ENCODE measurements at places on chromosomes 5 and 9.

DNA sequence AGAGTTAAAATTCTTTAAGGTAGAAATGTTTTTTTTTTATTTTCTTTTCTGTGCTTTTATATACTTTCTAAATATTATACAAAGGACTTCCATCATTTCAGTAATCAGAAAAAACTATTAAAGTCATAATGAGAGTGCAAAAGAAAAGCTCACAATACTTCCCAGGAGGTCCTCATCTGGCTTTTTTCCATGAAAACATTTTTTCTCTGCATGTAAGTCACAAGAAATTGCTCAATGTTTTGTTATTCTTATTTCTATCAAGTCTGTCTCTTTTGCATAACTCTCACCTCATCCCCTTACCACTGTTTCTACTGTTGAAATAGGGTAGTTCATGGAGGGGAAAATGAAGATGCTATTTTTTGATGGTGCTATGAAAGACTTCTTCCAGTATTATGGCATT lies 375.0 kb downstream of the TMEM232 start:
- no peak for DNase-seq

GRCh38 chr9:91659529-91660495 lies 236.2 kb upstream of the NFIL3 start:
- no peak for DNase-seq

DNA sequence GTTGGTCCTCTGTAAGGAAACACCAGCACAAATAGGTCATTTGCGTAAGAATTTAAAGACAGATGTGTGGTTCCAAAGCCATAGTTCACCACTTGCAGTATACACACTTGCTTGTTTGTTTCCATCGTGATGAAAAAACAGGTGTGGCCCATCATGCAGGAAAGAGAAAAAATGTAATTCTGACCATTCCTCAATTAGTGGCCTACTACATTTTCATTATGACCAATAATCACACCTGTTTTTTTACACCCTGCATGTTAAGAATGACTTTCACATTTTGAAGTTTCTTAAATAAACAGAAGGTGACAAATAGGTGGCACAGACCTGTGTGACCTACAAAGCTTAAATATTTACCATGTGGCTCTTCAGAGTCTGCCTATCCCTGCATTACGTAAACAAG lies 2.2 kb upstream of the ICE1 start:
- no peak for DNase-seq

DNA sequence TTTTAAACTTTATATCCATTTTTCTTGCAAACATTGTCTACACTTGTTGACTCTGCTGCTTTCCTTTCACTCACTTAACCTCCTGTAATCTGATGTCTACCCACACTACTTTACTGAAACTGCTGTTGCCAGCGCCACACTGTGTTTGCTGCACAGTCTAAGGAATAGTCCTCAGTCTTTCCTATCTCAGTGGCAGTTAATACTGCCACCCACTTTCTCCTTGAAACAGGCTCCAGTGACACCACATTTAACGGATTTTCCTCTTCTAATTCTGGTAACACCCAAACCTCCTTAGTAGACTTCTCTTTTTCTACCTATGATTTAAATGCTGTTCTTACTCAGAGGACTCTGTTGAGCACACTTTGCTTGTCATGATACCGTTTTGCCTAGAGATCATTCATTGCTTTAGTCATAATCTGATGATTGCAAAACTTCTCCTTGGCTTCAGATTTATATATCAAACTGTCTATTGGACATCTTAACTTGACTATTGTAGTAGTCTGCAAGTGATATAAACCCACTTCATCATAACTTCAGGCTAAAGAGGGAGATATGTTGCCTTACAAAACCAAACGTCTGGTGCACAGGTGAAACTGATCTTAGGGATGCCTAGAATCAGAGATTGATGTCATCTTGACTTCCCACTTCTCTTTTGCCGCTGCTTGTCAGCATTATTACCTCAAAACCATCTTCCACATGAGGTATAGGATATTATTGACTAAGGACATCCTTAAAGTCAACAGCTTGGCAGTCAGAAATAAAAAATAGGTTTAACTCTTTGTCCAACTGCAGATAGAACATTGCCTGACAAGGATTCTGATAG lies 94.1 kb downstream of the CDC42SE2 start:
- DNase-seq: no peak

- DNase-seq: no peak
Measured at GRCh38 chr9:137088121-137088520, 1.3 kb downstream of the MAN1B1 start.

DNA sequence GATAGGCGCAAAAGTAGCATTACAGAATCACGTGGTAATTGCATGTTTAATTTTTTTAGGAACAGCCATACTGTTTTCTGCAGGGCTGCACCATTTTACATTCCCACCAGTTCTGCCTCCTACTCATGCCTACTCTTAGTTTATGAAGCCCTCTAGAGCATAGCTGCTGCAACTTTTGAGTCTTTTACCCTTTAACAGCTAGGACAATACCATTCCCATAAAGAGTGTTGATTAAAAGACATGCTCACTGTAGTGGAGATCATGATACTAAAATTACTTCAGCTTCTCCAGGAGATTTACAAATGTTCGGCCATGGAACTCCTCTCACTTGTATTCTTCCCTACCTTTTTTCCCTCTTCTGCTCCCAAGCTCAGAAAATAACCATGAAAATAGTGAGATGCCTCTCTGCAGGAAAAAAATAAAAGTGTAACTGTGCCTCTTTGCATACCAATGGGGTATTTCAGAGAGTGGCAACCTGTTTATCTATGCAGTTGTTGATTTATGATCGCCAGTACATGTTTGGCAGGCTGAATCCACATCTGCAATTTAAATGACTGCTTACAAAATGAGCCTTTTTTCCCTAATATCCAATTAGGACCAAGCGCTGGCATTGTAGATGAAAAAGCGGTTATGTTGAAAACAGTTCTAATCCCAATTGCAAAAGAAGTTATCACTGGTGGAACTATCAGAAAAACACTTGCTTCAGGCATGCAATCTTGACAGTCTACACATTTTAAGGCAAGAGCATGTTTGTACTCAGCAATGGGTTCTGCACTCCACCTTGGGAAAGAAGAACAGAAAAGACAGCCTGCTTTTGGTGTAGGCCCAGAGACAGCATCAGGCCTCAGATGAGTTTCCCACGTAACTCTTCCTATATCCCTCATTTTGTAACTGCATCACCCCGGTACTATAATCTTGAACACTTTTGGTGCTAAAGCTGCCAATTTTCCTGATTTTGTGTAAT lies 131.1 kb downstream of the ADAMTSL1 start:
- DNase-seq: no peak

- no peak for DNase-seq
Measured at GRCh38 chr5:56325039-56325438, 91.9 kb upstream of the ANKRD55 start.

DNA sequence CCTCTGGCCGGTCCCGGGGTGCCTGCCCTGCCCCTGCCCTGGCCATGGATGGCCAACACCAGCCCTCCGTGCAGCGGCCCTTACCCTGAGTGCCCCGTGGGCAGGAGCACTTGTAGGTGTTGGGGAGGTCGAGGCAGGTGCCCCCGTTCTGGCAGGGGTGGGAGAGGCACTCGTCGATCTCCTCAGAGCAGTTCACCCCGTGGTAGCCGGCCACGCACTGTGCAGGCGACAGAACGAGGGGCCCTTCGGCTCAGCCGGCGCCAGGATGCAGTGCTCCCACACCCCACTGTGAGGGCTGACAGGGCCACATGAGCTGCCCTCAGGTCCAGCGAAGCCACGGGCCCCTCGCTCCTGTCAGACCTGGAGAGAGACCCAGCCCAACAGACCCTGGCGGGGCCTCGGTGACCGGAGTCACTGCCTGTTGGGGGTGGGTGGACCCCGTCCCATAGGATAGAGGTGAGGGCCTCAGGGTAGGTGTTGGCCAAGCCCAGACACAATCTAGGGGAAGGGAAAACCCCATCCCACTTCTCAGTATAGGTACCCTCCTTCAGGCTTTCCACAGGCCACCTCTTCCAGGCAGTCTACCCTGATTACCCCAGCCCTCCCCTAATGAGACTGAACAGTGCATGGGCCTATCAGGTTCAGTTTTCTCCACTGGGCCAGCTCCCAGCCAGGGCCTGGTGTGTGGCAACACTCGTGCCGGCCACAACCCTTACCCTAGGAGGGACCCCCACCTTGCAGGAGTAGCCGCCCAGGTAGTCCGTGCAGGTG lies 24.6 kb upstream of the SEC16A start:
- DNase-seq: no peak

GRCh38 chr5:74100268-74100665 lies 474.3 kb downstream of the ARHGEF28 start:
- no peak for DNase-seq

DNA sequence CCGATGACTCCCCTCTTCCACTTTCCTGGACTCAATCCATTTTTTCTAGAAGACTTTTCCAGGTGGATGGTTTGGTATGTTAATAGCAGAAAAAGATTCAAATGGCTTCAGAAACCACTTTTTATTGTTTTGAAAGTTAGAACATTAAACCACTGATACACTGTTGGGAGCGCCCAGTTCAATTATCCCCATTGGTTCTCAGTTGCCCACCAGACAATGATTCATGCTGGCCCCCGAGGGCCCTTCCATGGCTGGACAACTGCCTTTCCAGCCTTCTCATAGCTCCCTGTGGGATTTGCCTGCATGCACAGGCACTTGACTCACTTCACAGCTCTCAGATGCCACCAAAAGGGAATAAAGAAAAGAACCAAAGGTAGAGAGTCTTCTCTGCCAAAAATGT lies 21.3 kb upstream of the ANKRD34B start:
- no peak for DNase-seq

DNA sequence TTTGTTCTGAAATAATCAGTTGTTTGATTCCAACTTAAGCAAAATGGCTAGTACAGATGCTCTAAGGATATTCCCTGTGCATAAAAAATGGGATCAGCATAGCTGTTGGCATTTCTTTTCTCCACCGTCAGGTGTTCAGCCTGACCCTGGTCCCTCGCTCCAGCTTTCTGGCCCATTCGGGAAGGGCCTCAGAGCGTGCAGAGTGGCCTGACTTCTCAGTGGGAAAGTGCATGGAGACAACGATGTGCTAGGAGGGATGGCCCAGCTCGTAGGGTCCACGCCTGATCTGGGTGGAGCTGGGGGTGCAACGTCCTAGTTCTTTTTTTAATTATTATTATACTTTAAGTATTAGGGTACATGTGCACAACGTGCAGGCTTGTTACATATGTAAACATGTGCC lies 319.1 kb upstream of the IRX4 start:
- DNase-seq: no peak

DNA sequence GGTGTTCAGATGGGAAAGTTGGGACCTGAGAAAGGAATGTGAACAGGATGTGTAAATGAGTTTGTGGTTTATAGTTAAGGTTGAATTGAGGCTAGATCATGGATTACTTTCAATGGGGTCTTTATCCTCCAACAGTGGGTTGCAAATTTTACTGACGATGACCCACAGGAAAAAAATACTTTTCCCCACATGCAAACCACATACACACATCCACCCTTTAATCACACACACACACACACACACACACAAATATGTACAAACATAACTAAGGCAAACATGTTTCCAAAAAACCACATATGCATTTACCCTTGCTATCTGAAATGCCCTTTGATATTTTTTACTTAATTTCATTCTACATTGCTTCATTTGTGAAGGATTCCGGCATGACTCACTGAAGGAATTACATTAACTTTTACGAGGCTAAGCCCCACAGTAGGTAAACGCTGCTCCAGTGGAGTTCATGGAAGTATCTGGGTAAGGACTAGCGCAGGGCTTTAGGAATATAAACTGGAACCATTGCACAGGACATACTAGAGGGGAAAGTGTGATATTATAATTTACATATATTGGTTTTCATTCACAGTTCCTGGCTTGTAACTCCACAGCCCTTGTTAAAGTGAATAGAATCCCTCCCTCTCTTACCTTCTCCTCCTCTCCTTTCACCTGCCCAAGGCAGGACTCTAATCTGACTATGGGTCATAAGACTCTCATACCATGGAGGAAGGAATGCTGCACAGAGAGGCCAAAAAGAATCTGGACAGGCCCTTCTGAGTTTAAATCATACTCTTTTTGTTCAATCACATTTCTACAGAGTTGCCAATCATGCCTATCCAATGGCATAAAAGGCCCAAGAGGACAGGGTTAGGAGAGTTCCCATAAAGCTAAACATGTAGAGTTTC lies 8.5 kb upstream of the SPEF2 start:
- no peak for DNase-seq

GRCh38 chr5:3325201-3325971 lies 270.2 kb upstream of the IRX1 start:
- DNase-seq: no peak

- DNase-seq: no peak
Measured at GRCh38 chr9:97382099-97382718, 29.7 kb upstream of the TDRD7 start.

- DNase-seq: no peak
Measured at GRCh38 chr5:78975035-78975434, 10.1 kb downstream of the ARSB start.

DNA sequence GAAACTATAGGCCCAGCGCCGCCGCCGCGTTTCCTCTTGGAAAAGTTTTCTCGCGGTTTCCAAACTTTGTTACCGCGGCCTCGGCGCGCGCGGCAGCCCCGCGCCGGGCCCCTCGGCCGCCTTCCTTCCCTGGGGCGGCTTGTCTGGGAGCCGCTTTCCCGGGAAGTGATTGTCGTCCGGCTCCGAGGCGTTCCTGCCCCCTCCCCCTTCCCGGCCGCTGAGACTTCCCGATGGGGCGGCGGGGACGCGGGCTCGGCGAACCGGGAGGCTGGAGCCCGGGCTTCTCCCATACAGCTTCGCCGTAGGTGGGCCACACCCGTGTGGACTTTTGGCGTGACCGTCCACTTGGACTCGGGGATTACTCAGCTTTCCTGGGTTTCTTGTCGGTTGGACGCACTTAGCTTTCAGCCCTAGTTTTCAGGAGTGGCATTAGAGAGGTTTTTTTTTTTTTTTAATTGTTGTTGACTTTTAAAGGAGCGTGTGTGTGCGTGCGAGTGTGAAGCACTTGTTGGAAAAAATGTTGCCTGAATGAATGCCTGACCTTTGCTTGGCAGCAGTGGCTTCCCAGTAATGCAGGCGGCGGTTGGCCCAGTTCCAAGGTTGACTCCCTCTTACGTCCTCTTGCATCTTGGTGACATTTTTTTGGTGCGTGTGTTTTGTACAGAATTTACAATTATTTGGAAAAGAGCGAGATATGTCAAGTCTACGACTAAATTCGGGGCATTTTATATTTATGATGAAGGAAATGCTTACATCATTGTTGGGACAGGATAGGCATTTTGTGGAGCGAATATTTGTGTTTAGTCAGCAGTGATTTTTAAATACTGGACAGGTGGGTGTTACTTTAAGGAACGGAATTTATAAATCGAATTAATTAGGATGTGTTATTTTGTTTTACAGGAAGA lies 821 bp downstream of the CTNNA1 start:
- peak; percentile 22 for DNase-seq

GRCh38 chr5:1998716-1999317 lies 116.1 kb upstream of the IRX4 start:
- no peak for DNase-seq

DNA sequence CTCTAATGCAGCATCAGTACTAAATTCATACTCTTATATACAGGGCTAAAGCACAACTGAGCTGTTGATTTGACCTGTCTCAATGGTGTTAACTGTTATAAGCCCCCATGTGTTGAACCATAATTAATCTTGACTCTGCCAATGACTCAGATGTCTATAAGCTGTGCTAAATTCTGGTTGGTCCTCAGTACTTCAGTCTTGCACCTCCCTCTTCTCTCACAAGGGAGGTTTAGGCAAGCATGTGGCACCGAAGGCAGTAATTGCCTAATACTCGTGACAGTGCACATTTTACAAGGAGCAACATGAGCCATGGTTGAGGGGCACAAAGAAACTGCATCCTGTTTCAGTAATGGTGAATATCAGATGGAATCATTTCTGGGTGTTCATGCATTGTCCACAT lies 255.9 kb downstream of the TRPM3 start:
- DNase-seq: no peak

GRCh38 chr5:159419576-159419975 lies 89.3 kb upstream of the IL12B start:
- no peak for DNase-seq

All from stimulated activated CD8-positive, alpha-beta memory T cell treated with anti-CD3 and anti-CD28 coated beads, Interleukin-12 subunit alpha, Interleukin-12 subunit beta, amount 100 ng/mL, for 4 hours (primary cell).